AG10803 (cell line): ENCODE measurements at places on chromosomes 7 and 10.

DNA sequence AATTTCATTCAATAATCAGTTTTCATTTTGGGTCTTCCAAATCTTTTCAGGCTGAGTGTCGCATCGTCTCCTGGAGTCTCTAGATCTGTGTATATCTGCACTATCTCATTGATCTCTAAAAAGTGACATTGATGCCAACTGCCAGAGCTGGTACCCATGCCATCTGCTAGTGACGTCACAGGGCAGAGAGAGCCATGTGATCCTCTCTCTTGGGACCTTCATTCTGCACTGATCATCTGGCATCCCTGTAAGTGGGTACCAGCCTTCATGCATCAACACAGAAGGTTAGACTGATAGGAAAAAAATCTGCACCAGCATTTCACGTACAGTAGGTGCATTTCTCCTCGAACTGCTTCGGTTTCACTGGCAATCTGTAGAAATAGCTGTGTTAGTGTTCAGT, at the start of gene NEUROD6:
TSS of gene NEUROD6 (minus strand) at position 124 of the 400 bp plus-strand sequence. CDS start 1,458 bp downstream, outside the sequence.
- no peak for DNase-seq

- DNase-seq = no peak
Observed at GRCh38 chr7:39073432-39073831, 95.7 kb downstream of the POU6F2 start.

DNA sequence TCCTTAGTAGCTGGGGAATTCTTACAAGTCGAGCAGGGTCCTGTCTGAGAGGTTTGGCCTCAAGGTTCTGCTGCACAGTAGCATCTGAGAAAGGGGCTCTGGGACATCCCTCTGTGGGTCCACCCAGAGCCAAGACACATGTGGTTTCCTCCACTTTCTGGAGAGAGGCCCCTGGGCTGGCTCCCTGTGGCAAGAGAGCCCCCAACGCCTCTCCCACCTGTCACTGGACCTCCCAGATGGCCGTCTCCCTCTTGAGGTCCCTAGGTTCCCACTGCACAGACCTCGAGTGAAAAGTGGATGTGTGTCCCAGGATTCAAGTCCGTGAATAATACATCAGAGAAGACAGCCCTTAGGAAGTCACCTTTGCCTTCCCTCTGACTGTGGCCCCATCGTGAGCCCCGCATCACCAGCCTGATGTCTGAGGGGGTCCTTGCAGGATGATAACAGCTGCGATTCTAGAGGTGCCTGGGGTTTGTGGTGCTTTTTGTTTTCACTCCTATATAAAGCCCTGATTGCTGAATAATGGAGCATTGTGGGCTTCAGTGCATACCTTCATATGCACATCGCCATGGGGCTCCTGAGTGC, 319.0 kb downstream of the GLRX3 start:
- DNase-seq = no peak

- no peak for DNase-seq
Observed at GRCh38 chr10:82194419-82194818, 319.4 kb downstream of the NRG3 start.

GRCh38 chr10:82477776-82478175, 602.8 kb downstream of the NRG3 start:
- no peak for DNase-seq

GRCh38 chr7:131498237-131498885, 58.1 kb downstream of the PODXL start:
- DNase-seq = peak; percentile 46

DNA sequence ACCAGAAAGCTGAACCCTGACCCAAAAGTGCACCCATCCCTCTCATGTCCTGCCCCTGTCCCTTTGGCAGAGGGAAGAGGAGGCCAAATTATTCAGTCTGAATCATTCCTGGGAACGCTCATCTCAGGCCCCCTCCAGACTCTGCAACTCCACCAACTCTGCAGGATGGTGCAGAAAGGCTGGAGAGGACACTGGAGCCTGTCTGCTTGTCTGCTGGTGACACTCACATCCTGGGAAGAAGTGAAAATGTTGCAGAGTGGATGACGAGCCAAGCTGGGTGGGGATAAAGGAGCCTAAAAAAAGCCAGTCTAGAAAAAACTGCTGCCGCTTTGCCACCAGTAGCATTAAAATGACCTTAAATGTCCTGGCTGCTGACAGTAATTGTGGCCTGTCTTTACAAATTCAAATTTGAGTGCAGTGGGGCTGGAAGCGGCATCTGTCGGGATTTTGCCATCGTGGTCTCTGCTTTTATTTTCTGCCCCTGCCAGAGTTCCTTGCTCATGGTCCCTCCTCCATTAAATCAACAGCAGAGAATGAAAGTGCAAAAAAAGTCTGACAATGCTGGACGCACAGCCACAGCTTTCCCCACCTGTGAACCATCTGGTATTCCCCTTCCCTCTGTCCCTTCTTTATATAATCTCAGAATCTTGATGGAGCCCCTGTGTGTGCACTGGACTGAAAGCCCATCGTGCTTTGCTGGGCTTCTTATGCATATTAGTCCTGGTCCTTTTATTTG, 63.9 kb downstream of the STK17A start:
- DNase-seq = peak; percentile 67

DNA sequence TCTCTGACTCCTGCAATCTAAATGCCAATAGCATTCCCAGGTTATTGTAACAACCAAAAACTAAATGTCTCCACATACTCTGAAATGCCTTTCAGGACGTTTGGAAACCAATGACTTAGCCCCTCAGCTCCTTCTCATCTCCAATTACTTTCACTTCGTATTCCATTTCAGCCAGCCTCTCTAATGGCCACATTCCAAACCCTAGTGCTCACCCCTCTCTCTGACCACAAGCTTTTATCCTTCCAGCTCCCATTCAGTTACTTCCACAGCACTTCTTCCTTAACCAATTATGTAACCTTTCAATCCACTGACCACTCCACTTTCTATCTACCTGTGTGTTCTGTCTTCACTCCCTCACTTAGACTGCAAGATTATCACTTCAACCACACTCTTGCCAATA, 4.3 kb downstream of the NOC3L start:
- DNase-seq = peak; percentile 91

GRCh38 chr10:4581929-4582328, 244.1 kb upstream of the AKR1E2 start:
- no peak for DNase-seq

- DNase-seq = peak; percentile 99
Observed at GRCh38 chr10:21724687-21725367, 190.8 kb downstream of the MLLT10 start.

DNA sequence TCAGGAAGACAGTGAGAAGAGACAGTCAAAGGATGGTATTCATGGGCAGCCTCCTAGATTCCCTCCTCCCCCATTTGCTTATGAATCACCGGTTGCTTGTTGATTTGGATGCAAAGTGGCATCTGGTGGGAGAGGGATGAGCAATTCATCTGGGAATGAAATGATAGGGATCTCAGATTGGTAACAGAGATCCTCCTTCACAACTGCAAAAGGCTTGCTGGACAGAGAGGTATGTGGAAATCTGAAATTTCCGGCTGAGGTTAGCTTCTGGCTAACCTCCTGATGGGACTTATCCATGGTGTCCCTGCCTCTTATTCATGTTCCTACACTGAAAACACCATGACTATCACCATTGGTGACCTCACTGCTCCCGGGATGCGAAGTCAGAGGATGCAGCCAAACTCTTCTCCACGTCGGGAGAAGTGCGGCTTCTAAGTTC, 48.4 kb upstream of the PODXL start:
- DNase-seq = peak; percentile 96

DNA sequence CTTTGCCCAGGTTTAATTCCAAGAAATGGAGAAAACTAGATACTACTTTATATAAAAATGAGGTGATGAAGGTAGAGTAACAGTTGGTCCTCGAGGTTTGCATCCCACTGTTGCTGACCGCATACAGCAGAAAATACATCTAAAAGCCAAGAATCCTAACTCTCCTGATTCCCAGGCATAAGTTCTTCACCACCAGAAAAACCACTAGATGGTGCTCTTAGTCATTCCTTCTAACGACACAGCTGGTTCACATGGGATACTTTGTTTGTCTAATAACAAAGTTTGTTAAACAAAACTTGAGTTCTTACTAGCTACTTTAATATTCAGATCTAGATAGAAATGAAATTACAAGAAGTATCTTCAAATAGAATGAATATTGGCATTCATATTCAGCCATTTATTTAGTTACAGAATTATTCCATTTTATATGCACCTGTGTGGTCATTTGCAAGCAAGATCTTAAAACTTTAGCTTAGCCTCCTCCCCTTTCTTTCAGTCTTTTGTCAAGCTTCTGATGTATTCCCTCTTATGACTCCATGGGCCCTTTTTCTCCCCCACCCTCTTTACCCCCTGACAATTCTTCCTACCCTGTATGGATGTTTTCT, 54.1 kb upstream of the CYP26C1 start:
- peak; percentile 67 for DNase-seq

- no peak for DNase-seq
Observed at GRCh38 chr10:36362257-36362656, 720.2 kb upstream of the FZD8 start.

GRCh38 chr7:30351724-30352123, 67.3 kb downstream of the ZNRF2 start:
- no peak for DNase-seq

GRCh38 chr7:47803846-47804245, 144.4 kb downstream of the PKD1L1 start:
- DNase-seq = no peak

GRCh38 chr7:27377988-27378387, 135.4 kb downstream of the EVX1 start:
- DNase-seq = no peak

GRCh38 chr7:101140746-101141382, 13.4 kb upstream of the AP1S1 start:
- no peak for DNase-seq

GRCh38 chr10:62095181-62096122, 173.2 kb downstream of the RTKN2 start:
- DNase-seq = peak; percentile 95

GRCh38 chr7:95922191-95922590, 149.8 kb downstream of the DYNC1I1 start:
- DNase-seq = peak; percentile 49

DNA sequence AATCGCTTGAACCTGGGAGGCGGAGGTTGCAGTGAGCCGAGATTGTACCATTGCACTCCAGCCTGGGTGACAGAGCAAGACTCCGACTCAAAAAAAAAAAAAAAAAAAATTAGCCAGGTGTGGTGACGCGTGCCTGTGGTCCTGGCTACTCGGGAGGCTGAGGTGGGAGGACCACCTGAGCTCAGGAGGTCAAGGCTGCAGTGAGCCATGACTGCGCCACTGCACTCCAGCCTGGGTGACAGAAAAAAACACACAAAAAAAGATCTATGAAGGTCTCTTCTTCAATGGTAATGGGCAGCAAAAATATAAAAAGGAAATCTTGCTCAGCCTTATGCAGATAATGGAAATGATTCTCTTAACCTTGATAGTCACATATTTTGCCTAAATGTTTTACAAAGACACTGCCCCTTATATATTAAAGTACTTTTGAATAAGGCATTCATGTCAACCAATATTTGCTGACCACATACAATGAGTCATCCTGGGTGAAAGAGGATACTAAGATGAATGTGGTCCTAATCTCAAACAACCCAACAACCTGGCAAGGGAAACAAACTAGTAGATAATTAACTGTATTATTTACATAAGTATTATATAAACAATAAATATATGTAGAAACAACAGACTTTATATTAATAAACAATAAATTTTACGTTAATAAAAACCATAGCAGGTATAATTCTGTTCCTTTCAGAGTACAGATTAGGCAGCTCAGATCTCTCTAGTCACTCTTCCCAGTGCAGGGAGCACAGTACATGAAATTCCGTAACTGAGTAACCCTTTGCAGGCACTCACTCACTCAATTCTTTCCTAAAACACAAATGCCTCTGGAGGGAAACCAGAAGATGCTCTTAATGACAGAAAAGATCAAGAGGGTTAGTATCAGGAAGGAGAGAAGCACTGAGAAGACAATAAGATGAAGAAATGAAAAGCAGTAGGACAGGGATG, 8.1 kb downstream of the TOMM7 start:
- peak; percentile 42 for DNase-seq

DNA sequence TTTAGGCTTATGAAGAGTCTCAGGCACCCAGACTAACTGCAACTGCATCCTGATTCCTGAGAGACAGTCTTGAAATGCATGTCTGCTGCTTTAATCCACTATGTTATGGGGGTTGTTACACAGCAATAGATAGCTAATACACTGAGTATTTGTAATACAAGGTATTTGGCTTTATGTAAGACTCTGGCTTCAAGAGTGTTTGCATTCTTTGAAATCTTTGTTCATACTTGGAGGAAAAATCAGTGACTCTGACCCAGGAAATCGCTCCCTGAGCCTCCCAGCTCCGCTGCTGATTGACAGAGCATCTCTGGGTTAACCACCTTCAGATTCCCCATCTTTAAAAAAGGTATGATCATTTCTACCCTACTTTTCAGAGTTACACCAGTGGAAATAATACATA, 133.9 kb downstream of the MTPAP start:
- peak; percentile 56 for DNase-seq

- DNase-seq = no peak
Observed at GRCh38 chr7:158296798-158297104, 290.9 kb downstream of the PTPRN2 start.

DNA sequence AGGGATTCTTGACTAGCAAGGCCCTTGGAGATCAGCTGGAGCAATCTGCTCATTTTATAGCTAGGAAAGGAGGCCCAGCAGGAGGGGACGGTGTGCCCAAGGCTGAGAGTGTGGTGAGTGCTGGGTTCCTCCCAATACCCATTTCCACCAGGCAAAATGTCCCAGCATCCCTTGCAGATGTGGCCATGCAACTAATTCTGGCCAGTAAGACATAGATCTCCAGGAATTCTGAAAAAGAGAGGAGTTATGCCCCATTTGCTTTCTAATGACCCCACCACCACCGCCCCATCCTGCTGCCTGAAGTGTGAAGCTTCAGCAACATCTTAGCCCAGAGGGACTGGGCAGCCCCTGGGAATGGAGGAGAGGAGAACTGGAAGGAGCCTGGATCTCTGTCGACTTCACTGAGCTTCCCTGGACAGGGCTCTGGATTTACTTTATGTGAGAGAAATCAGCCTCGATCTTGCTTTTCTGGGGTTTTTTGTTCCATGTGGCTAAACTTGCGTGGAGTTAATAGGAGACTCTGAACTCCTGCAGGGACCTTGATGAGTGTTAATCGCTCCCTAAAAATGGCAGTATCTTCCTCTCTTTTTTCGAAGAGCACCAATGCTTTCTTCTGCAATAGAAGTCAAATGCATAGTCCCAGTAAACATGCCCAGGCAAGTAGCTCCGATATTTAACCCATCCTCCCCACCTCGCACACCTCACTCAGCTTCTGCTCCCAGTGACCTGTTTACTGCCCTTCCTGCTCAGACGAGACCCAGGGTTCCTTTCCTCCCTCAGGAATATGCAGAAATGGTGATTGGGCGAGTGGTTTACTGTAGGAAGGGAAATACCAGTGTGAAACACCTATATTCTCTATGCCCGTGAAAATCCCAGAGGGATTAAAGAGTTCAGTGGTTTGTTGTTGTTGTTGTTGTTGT, 127.5 kb upstream of the GPR26 start:
- DNase-seq = no peak

DNA sequence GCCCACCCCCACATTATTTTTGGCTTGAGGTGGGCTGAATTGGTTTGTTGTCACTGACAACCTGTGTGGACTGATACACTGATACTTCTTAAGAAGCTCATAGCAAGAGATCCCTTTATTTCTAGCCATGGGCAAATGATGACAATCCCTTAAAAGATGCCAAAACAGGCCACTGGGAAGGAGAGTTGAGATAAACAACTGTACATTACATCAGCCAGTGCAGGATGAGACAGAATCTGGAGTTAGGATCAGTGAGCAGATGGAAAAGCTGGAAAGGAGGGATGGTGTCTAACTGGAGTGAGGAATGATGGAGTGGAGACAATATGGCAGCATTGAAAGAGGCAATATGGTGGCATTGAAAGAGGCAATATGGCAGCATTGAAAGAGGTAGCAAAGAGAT, 195.9 kb upstream of the LYZL2 start:
- peak; percentile 52 for DNase-seq
